ENCODE measurements at places on chromosomes 12 and 14.

DNA sequence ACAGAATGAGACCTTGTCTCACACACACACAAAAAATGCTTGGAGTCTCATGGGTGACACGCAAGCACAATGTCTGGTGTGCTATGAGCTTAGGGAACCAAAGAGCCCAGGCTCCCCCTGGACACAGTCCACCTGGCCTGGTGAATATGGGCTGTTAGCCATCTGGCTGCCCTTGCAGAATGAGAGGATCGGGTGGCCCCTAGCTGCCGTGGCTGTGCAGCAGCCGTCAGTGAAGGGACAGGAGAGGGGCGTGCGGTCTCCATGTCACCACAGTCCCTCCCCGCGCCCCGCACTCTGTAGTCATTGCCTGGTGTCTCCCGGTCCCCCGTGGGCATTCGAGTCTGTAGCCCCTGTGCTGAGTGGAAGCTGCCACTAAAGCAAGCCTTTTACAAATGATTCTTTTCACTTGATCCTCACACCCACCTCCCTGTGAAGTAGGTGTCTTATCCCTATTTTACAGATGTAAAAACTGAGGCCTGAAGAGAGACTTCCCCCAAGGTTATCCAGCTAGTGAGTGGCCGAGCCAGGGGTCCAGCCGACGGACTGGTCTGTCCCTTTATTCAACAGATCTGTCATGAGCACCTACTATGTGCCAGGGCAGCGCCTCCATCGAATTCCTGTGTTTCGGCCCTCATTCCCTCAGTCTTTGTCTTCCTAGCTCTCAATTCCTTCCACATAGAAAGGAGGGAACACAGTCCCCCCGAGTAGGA lies 18.8 kb downstream of the MVK start:
- DNase-seq = no peak

DNA sequence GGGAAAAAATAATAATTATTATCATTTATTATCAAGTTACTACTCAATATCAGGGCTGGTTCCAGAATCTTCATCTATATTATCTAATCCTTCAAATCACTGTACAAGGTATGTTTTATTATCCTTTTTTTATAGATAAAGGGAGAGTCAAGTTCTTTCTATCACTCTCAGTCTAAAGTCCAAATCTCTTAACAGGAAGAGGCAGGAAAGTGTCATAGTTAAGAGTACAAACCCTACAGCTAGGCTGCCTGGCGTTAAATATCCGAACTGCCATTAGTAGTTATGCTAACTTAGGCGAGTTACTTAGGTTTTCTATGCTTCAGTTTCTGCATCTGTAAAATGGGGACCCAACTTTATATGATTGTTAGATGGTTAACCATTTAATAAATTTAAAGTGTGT lies 99.4 kb upstream of the CCDC91 start:
- DNase-seq = no peak

GRCh38 chr12:123401753-123402683 lies 18.1 kb downstream of the KMT5A start:
- DNase-seq = no peak

GRCh38 chr12:31310488-31310887 lies 15.5 kb downstream of the SINHCAF start:
- no peak for DNase-seq

DNA sequence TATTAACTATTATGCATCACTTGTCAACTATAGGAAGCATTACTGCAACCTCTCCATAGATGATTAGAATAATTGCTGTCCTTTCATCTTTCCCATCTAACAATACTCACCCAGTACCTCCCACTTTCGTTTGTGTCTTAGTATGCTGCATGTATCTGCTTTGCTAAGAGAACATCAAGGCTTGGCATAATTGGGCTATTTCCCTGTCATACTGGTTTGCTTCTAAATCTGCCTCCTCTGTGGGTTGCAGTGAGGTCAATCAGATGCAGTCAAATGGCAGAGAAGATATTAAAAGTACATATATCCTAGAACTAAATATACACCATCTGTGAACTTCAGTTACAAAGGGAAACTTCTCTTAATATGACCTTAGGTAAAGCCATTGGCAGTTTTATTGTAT lies 710.8 kb downstream of the DIO2 start:
- DNase-seq = no peak

DNA sequence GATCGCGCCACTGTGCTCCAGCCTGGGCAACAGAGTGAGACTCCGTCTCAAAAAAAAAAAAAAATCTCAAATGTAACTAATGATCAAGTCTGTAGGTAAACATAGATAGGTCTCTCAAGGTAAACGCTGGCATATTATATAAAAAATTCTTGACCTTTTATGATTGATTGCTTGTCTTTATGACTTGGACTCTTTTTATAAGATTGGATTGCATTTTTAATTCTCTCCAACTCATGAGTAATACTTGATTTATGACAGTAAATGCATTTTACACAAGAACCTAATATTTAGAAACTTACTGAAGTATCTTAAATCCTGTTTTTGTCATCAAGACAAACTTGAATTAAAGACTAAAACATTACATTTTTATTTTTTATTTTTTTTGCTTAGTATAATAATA lies 16.1 kb downstream of the ARF6 start:
- no peak for DNase-seq

GRCh38 chr14:29953501-29953900 lies 25.9 kb upstream of the PRKD1 start:
- no peak for DNase-seq

DNA sequence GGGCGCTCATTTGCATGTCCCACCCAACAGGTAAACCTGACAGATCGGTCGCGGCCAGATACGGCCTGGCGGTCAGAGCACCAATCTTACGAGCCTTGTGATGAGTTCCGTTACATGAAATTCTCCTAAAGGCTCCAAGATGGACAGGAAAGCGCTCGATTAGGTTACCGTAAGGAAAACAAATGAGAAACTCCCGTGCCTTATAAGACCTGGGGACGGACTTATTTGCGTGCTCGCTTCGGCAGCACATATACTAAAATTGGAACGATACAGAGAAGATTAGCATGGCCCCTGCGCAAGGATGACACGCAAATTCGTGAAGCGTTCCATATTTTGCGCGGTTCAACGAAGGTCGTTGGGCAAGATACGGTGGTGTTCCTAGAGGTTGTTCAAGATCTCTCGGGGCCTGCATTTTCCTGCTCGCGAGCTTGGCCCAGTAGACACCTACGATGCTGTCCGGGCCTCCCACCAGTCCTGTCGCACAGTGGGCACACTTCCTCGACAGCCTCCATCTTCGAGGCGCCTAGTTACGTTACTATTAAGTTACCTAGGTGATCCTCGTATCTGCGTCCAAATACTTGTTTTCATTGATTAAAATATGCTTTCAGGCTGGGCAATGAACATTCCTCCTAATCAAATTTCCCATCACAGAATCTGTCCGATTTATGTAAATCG lies at the start of gene RNU6-7:
Gene RNU6-7 (plus strand): TSS at position 230 of the 675 bp plus-strand sequence.
- peak; percentile 19 for DNase-seq

GRCh38 chr12:62248873-62249272 lies 11.3 kb upstream of the USP15 start:
- peak; percentile 50 for DNase-seq

DNA sequence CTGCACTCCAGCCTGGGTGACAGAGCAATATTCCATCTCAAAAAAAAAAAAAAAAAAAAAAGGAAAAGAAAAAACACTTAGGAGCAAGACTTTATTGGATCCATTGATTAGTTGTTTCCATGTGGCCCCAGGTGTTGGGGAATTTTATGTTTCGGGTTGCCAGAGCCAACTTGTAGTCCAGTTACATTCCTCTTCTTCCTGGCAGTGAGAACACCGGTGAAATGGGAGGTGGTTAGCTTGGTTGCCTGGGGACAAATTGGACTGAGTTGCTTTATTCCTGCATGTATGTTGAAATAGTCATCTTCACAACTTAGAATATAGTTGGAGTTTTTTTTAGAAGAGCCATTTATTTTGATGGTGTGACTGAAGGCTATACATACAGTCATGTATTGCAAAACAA lies 12.6 kb downstream of the RCOR1 start:
- peak; percentile 71 for DNase-seq

DNA sequence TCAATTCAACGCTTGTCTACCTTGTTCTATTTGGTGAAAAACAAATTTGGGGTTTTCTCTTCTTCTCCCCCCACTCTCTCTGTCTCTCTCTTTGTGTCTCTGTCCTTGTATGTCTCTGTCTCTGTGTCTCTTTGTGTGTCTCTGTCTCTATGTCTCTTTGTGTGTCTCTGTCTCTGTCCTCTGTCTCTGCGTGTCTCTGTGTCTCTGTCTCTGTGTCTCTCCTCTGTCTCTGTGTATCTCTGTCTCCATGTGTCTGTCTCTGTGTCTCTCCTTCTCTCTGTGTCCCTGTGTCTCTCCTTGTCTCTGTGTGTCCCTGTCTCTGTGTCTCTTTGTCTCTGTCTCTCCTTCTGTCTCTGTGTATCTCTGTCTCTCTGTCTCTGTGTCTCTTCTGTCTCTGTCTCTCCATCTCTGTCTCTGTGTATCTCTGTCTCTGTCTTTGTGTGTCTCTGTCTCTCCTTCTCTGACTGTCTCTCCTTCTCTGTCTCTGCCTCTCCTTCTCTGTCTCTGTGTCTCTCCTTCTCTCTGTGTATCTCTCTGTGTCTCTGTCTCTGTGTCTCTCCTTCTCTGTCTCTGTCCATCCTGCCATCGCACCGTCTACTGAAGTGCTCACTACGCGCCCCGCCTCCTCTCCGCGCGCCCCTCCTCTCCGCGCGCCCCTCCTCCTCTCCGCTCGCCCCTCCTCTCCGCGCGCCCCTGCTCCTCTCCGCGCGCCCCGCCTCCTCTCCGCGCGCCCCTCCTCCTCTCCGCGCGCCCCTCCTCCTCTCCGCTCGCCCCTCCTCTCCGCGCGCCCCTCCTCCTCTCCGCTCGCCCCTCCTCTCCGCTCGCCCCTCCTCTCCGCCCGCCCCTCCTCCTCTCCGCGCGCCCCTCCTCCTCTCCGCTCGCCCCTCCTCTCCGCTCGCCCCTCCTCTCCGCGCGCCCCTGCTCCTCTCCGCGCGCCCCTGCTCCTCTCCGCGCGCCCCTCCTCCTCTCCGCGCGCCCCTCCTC lies 12.8 kb downstream of the LRCOL1 start:
- DNase-seq = no peak

DNA sequence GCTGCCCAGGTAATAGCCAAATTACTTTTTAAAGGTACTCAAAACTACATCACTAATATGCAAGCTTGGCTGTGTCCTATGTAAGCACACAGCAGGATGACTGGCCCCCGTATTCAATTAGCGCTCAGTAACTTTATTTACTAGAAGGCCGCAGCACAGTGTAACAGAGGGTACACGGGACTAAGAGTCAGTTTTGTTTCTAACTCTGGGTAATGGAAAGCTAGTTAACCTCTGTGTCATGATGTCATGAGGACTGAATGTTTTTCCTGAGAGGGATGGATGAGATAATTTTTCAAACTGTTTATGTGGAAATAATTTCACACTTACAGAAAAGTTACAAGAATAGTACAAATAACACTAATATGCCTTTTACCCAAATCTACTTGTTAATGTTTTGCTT lies 27.1 kb downstream of the GALNT4 start:
- DNase-seq = no peak

- no peak for DNase-seq
Observed at GRCh38 chr12:65614259-65614889, 209.9 kb upstream of the HMGA2 start.

- DNase-seq = peak; percentile 98
Observed at GRCh38 chr12:120761519-120761934, 35.9 kb downstream of the ACADS start.

- no peak for DNase-seq
Observed at GRCh38 chr14:74014299-74014698, 4.8 kb downstream of the ENTPD5 start.

DNA sequence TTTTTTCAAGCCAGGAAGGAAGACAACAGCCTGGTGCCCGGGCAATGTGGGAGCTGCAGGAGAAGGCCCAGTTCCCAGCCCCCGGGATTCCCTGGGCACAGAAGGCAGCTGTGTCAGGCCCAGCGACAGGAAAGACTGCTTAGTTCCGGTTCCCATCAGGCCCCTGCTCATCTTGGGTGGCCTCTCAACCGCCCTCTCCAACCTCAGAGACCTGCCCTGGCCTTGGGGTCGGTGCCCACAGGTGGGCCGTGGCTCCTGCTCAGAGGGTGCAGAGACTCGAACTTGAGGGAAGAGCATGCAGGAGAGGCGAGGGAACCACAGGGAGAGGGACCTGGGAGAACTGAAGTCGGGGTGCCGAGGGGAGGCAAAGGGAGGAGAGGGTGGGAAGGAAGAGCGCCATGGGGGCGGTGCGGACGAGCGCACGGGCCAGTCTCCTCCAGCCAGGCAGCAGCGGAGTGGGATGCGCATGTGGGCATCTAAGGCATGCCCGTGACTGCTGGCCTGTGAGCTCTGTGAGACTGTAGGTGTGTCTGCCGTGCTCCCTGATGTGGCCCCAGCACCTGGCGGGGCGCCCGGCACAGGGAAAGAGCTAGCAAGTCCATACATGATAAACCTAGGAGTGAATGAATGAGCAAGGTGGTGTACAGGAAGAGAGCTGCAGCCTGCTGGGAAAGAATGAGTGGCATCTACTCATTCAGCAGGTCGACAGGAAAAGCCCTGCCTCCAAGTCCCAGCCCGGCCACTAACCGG lies 42.7 kb downstream of the SSH1 start:
- peak; percentile 99 for DNase-seq

DNA sequence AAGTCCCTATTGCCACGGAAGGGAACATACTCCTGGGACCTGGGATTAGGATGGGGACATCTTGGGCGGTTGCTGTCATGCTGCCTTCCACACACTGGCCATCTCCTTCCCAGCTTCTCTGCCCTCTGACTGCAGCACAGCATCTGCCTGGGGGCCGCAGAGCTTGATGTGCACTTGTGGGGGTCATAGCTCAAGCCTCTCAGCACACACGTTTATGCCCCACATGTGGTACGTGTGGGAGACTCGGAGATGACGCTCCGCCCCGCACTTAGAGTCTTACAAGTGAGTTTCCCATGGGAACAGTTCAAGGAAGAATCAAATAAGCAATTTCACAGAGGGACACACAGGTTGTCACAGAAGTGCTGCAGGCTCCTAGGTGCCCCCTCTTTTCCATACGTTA lies 8.6 kb downstream of the ACADS start:
- DNase-seq = no peak

Data from foreskin keratinocyte (primary cell).